Activated effector memory CD4-positive, alpha-beta T cell treated with anti-CD3 and anti-CD28 coated beads, Interleukin-2, amount 50 U/mL, for 16 hours (primary cell): ENCODE measurements at places on chromosomes 3 and 15.

DNA sequence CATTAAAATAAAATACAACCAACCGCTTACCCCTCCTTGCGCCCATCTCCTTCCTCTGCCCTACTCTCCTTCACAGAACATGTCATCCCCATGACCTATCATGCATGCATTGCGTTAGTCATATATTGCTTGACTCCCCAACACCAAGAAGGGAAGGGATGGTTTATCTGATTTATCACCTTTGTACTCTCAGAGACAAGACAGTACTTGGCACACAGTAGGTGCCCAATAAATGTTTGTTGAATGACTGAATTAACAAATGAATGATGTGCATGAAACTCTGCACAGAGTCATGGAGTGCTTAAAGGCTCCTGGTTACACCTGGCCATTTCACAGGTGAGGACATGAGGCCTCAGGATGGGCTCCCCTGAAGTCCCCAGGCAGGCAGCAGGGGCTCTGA is 59.7 kb downstream of the IQSEC1 start:
- no peak for DNase-seq

DNA sequence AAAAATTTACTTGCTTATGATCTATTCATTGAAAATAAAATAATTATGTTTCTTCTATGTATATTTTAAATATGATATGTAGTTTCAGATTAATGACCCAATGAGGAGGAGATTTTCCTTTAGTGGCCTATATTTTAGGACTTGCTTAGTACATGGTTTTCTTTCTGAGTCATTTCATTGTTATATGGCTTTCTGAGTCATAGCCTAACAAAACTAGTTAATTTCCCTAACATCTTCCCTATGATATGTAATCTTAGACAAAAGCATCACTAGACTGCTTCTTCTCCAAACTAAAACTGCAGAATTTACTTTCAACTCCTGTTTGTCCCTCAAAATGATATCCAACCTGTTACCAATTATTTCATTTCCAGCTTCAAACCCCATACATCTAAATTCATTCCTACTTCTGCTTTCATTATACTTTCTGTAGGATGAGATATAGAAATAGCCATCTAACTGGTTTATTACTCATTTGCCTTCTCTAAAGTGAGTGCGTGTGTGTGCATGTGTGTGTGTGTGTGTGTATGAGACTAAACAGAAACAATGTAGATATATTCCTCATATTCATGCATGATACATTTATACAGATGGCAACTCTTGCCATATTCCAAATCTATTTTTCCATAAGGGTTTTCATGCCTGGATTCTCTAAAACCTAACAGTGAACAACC is 915.0 kb upstream of the GBE1 start:
- DNase-seq, result no peak

DNA sequence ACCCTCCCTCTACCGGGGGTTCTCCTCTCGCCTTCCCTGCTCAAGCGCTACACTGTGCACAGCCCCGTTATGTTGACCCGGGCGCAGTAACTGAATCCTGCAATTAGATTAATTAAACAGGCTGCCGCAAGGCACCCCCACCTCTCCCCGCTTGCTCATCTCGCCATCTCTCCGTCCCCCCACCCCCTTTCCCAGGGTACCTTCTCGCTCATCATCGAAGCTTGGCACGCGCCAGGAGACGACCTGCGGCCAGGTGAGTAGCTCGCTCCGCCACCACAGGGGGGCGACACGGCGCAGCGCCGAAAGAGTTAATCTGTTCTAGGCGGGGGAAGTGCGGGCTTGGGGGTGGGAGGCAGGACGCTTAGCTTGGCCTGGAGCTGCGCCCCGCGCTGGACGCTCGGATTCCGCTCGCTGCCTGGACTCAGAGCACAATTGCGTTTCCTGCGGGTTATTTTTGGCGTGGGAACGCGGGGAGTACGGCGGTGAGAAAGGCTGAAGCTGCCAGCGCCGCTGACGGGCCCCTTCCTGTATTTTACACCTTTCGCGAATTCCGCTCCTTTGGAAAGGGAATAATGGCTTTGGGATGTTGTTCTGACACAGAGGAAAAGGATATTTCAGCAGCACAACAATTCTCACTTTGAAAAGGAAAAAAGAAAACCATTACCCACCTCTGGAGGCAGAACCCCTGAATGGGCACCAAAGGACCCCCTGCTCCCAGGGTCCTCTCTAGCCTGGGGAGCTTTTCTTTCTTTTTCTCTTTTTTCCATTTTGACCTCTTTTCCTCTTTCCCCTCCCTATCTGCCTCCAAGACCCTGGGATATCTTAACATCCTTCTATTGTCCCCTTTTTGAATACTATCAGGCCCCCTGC is 1.5 kb downstream of the DLL4 start:
- DNase-seq, result peak; percentile 81

DNA sequence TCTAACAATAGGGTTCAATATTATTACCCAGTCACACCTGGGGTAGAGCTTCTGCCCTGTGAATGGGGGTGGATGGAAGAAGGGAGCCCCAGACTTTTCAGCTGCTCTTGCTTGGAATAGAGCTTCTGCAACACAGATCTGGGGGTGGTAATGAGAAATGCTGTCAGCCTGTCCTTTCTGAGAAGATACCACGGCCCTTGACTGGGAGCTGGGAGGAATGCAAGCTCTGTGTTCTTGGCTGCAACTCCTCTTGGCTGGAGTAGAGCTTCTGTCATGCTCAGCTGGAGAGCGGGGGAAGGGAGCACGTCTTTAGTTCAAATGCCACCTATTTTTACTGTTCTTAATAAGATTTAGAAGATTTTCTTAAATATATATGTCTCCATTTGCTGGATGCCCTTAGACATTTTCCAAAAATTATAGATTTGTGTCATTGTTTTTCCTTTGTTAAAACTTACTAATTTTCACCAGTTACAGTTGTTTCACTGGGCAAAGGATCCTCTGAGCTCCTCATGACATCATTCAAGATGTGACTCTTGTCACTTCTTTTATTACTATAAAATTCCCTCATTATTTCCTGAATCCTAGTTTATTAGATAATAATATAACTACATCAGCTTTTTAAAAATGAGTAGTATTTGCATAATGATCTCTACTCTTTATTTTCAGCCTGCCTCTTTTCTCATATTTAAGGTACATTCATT is 180.0 kb upstream of the TGFBR2 start:
- DNase-seq, result no peak

- DNase-seq, result no peak
These were observed 67.4 kb downstream of the CSNK1G1 start for GRCh38 chr15:64288577-64288976.

DNA sequence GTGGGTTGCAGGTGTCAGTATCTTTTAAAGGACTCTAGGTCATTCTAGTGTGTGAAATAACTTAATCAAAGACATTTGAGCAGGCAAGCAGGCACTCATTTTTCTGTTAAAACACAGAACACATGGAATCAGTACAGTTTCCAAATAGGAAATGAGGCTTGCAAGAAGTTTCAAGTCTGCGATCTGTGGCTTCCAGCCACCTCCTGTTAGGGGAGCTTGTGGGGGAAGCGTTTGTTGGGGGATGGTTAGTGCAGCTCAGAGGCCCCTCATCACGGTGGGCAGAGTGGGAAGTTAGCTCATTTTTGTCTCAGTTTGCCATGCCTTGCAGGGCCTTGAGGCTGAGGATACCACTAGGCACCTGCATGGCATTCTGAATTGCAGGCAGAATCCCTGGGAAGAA is 59.9 kb downstream of the SLC6A11 start:
- no peak for DNase-seq

DNA sequence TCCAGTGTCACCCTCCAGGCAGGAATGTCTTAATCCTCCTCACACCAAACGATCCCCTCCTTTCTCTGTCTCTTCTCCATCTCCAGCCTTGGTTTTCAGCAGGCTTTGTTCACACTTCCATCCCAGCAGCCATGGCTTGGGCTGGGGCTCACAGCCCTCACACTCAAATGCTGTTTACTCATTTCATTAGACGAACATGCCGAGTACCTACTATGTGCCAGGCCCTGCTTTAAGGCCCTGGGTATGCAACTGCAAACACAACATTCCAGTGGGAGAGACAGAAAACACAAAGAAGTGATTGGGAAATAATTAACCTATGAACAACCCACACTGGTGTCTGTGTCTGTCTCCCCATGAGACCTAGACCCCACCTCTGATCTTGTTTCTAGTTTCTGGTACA is 43.9 kb downstream of the LYZL4 start:
- no peak for DNase-seq

DNA sequence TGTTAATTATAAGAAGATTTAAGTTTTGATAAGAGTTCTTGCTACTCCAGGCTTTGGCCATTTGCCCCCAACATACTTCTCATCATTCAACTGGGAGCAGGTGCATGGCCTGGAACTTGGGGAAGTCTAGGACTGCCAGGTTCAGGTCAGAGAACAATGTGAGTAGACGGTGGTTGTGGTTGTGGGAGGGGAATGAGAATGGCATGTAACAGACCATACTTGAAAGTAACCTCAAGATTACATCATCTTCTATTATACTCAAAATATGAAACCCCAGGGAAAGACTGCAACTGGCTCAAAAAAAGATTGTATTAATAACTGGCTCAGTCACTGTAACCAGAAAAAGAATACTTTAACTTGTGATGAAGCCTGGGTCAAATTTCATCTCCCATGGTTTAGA is 364.9 kb upstream of the DPPA4 start:
- DNase-seq, result no peak

- no peak for DNase-seq
These were observed 1248.4 kb downstream of the NSUN3 start for GRCh38 chr3:95311272-95311671.

GRCh38 chr15:93180656-93181055 is 91.6 kb upstream of the RGMA start:
- DNase-seq, result no peak

DNA sequence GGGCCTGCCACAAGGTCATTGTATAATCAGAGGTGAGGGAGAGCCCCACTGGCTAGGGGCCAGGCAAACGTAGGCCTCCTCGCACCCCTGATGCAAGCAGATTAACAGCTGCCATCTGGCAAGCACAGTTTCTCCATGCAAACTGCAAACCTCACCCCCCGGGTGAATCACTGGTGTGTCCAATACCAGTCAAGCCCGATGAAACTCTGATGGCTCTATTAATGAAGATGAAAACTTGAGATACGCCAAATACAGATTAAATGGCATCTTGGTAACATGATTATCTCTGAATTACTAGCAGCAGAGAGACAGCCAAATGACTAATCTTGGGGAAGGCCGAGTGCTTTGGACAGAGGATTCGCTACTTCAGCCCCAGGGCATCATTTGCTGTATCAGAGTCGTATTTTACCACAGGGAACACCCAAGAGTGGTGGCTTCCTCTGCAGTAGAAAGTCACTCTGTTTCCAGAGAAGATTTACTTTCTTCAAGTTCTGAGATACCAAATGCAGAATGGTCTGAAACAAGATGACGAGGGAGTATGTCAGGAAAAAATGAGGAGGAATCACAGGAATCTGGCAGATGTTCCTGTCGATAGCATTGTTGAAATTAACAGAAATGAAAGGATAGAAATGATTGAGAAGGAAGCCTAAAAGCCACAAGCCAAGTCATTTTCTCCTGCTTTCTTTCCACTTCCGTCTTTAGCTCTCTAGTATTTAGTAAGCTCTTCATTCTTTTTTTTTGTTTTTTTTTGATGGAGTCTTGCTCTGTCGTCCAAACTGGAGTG is 96.2 kb upstream of the NR2F2 start:
- no peak for DNase-seq

- no peak for DNase-seq
These were observed 221.6 kb upstream of the LMCD1 start for GRCh38 chr3:8279886-8280550.

DNA sequence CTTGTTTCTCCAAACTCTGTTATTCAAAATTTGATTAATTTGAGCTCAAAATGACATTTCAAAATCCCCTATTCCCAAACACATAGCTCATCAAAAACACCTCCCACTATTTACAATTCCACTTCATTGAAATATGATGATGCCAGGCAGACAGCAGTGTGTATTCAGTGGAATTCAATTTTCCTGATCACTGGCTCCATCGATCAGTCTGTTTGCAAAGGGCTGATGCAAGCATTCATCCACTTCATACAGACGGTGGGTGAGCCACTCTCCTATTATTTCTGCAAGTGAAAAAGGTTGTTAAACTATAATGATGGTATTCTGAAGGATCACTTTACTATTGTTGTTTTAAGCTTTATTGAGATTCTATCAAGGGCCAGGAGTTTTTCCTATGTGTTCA is 90.7 kb downstream of the RTP4 start:
- DNase-seq, result no peak

- DNase-seq, result no peak
These were observed 427.6 kb upstream of the SEMA6D start for GRCh38 chr15:47289656-47290055.

GRCh38 chr3:22959593-22959992 is 243.5 kb upstream of the UBE2E2 start:
- DNase-seq, result no peak

GRCh38 chr3:161475905-161476304 is 20.7 kb upstream of the OTOL1 start:
- DNase-seq, result no peak

GRCh38 chr3:69332934-69333333 is 53.0 kb downstream of the FRMD4B start:
- no peak for DNase-seq

DNA sequence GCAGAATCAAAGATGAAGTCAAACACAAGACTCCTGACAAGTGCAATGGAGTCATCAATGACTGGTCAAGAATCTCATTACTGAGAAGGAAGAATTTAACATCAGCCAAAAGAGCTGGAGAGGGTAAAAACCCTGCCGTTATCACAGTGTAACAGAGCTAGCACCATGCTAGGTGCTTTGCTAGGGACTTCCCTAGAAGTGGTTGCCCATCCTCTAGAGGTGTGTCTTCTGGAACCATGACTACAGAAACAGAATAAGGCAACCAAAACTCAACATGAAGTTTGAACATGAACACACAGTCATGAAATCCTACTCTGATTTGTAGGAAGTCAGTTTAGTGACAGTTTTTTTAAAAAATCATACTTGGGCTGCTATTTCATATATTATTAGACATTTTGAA is 9.5 kb downstream of the ACAD11 start:
- no peak for DNase-seq

- DNase-seq, result no peak
These were observed 15.9 kb downstream of the SH3GL3 start for GRCh38 chr15:83462953-83463433.

- no peak for DNase-seq
These were observed 4.6 kb downstream of the ANXA2 start for GRCh38 chr15:60392986-60393790.

- peak; percentile 63 for DNase-seq
These were observed 1.0 kb downstream of the DCBLD2 start for GRCh38 chr3:98900265-98901118.

GRCh38 chr3:25372167-25372566 is 55.9 kb upstream of the RARB start:
- DNase-seq, result no peak

DNA sequence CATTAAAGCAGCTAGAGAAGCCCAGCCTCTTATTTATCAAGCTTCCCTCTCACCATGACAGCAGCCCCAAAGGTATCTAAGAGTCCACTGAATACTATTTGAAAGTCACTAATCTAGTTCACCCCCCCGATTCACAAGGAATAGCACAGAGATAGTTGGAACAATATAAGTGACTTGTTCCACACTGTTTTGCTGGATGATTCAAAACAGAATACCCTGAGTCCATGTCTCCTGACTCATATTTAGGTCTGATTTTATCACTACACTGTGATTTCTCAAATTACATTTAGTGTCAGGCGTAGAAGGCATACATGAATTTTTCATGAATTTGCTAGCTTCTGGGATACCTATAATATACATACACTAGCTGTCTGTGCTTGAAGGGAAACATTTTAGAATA is 18.7 kb upstream of the EOGT start:
- DNase-seq, result no peak

- no peak for DNase-seq
These were observed 26.6 kb downstream of the ITGB5 start for GRCh38 chr3:124860599-124860998.
